ENCODE measurements at places on chromosomes 7 and 10.
A peak's percentile ranks its signal among the peaks of the same experiment; 100 is the strongest.

DNA sequence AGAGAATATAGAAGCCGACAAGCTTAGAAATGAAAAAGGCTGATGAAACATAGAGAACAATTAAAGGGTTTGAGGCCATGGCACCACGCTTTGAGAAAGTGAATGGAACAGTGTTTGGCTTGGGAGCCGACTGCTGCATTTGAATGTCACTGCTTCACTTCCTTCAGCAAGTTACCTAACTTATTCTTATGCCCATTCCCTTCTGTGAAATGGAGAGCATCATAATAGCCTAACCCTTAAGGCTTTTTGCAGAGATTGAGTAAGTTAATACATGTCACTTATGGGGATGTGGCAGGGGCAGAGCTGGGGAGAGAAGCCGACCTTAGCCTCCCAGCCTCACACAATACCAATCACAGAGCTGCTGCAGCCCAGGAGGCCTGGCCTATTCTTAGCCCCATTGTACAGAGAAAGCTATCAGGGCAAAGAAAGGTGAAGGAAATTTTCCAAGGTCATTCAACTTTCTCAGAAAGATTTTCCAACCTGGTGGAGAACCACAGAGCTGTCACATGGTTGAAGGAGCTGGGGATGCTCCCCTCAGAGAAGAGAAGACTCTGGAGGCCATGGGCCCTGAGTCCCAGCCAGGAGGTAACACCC is 186.0 kb upstream of the GDF10 start:
- DNase-seq, result no peak

- DNase-seq, result no peak
Measured at GRCh38 chr10:101902032-101902819, 58.6 kb upstream of the KCNIP2 start.

DNA sequence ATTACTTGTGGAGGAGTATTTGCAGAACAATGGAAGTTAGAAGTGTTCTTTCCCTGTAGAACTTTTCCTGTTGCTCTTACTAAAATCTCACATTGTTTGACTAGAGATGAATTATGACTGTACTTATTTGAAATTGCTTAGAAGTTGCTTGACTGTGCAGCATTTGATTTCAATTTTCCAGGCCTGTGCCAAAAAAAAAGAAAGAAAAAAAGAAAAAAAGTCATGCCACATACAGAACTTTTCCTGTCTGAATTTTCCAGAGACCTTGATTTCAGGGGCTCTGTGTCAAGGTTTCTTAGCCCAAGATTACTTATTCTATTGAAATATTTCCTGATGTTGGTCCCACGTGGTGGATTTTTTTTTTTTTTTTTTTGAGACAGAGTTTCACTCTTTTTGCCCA is 3.5 kb upstream of the FAM171A1 start:
- no peak for DNase-seq

- no peak for DNase-seq
Measured at GRCh38 chr7:65269150-65269856, 104.4 kb upstream of the ZNF92 start.

DNA sequence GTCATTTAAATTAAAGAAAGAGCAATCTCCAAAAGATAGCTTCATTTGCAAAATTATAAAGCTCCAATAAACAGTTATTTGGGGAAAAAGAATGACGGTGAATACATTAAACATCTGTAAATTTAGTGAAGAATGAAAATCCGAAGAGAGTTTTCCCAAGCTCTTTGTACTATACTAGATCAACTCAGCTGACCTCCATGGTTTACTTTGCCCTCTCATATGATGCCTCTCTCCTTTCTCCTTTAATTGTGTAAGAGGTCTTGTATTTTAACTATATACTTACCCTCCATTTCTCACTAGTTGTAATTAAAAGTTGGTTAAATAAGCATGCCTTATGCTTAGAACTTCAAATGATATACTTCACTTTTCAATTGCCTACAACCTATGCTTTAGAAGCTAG is 125.8 kb downstream of the CACNA2D1 start:
- no peak for DNase-seq

DNA sequence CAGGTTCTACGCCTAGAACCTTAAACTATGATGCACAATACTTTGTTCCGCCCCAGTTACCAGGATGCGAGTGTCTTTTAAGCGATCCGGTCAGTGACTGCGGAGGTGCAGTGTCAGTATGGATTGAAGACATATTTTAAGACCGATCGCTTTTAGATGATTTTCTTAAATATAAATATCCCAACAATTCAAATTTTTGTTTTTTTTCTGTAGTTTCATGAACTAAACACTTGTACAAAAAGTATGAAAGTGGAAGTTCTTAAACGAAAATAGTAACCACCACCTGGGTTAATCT is 835 bp downstream of the COMMD3 start:
- no peak for DNase-seq

- no peak for DNase-seq
Measured at GRCh38 chr7:91397612-91398011, 133.4 kb downstream of the FZD1 start.

DNA sequence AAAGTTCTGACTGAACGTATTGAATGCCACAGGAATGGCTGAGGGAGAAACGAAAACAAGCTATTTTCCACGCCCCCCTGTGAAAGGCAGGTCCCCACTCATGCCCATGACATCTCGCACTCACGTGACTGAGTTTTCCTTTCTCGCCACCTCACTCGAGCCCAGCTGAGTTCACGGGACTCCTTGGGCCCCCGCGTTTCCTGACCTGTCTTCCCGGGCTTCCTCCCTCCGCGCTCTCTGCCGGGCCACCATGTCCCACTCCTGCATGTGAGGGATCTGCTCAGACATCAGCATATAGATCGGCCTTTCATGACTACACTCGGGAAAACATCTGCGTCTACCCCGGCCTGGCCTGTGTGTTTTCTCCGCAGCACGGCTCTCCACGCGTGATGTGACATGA is 226.0 kb upstream of the ADARB2 start:
- no peak for DNase-seq

DNA sequence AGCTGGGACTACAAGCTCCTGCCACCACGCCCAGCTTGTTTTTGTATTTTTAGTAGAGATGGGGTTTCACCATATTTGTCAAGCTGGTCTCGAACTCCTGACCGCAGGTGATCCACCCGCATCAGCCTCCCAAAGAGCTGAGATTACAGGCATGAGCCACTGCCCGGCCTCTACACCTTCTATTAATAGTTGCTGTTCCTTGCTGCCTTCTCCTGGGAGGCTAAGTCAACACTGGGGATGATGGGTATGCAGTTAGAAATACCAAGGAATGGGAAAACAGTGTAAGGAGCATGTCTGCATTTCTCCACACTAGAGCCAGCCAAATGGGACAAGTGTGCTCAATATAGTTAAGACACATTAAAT is 97.3 kb upstream of the PDLIM1 start:
- DNase-seq, result no peak

DNA sequence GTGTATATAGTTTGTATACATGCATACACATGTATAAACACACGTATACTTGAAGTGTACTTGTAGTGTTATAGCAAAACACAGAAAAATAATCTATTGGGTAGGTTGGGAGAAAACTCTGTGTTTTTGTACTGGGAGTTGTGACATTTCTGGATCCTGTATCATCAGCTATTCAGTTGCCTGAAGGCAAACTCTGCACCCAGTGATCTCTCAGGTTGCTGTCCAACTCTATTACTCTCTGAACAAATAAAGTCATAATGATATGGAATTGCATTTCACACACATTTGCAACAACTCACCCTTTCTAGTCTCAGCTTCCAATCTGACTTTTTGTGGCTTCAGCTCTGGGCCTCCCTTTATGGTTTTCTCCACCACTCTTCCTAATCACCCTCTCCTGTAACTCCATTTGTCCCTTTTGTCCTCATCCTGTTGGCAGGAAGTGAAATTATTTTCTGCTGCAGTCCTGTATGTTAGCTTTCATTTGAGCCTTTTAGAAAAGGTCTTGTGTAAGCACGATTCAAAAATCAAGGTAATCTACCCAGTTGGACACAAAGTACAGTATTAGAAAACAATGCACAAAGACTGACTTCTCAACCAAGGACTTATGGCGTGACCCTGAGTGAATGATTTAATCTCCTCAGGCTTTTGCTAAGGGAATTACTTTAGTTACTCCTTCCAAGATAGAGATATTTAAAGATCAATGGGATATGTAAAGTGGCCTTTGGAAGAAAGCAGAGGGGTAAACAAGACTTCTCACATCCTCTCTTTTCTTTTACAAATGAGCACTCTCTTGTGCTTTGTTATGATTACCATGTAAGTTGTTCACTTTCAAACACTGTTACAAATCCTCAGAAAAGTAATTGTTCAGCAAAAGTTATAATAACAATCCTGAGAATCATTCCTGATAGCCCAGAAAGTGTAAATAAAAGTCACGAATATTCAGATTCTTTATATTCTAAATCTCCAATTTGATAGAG is 249.1 kb downstream of the KCND2 start:
- DNase-seq, result no peak

GRCh38 chr7:134458806-134459698 is at the start of gene AKR1B1:
TSS of gene AKR1B1 (minus strand) at chr7:134459100. CDS start at chr7:134459062, 38 bp downstream.
- DNase-seq, result peak; percentile 82

DNA sequence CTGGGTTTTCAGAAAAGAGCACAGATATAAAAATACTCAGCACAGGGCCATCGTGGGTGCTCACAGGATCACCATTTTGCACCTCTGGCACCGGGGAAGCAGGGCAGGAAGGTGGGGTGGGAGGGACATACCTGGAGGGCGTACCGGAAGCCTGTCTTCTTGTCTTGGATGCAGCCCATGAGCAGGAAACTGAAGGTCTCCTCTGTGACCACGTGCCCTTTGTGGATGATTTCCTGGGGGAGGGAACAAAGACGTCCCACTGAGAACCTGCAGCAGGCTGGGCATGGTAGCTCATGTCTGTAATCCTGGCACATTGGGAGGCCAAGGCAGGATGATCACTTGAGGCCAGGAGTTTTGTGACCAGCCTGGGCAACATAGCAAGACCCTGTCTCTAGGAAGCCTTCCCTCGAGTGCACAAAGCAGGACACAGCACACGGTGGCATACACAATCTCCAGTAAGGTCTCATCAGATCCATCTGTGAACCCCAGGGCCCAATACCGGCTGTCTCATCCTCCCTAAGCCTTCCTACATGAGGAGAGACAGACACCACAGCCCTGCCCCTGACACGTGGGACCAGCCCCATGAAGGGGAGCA is 9.5 kb downstream of the PTCD1 start:
- no peak for DNase-seq

DNA sequence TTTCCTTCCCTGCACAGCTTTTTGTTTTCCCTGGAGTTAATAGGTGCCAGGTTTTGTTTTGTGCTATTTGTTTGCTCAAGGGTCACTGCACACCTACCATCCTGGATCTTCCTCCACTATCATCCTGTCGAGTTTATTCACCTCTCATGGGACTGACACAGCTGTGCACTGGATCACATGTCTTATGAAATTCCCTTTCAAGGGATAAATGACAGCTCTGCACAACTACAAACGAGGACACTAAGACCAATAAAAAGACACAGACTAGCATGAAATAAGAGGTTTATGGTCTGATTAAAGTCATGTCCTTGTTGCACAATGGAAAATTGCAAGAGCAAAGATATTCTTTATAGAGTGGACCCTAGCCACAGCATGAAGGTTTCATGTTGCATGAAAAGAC is 76.7 kb upstream of the SFMBT2 start:
- no peak for DNase-seq

DNA sequence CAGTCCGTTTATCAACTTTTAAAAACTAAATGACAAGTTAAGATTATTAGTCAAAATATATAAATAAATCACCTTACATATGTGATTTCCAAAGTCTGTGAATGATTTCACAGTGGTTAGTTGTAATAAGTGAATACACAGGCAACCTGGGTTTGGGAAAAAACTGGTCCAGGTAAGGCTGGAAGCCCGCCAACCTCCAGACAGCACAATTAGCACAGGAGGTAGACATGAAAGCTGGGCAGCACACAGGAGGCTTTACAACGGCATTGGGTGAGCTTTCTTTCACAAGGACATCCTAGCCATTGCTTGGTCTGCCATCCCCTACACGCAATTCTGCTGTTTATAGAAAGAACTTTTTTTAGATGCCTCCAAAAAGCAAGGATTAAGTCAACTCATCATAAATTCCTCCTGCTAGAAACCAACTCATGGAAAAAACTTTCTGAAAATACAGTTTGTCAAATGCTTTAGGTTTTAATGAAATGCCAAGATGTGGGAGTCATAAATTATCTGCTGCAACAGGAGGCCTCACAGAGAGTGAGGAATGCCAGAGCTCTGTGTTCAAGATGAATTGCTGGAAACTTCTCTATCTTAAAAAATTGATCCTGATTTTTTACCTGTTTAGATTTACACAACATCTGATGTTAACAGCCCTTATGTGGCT is 346.8 kb upstream of the NFE2L3 start:
- no peak for DNase-seq

GRCh38 chr10:119449760-119450461 is 92.6 kb downstream of the RGS10 start:
- no peak for DNase-seq

DNA sequence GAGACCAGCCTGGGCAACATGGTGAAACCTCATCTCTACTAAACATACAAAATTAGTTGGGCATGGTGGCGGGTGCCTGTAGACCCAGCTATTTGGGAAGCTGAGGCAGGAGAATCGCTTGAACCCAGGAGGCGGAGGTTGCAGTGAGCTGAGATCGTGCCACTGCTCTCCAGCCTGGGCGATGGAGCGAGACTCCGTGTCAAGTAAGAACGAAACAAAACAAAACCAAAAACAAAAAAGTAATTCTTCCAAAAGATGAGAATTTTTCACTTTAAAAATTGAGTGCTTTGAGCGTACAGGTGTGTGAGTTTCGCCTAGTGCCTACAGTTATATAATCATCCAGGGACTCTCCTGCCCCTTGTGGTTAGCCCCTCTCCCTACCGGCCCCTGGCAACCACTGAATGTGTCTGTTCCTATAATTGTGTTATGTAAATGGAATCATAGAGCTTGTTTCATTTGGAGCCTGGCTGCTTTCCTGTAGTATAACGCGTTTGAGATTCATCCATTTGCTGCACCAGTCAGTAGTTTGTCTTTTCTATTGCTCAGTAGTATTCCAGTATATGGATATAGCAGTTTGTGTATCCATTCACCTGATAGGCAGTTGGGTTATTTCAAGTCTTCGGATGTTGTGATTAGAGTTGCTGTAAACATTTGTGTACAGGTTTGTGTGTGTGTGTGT is 80.0 kb downstream of the RBM33 start:
- DNase-seq, result no peak

GRCh38 chr10:69579464-69580060 is 6.3 kb upstream of the NEUROG3 start:
- no peak for DNase-seq
